Stomach (tissue), 19 donors: ENCODE measurements at places on chromosomes 7 and 10. TPM values are rescaled to one million over a fixed set of nuclear protein-coding genes. Genes with fewer than 3 reads are reported as not detected.

GRCh38 chr7:115249080-115249479 is 327.2 kb downstream of the MDFIC start:
- no peak overlapping the region for H3K27ac ChIP-seq
- H3K36me3 ChIP-seq: no peaks in the 10 kb centered on the region
- H3K4me3 ChIP-seq: no peak overlapping the region

GRCh38 chr10:6924166-6924565 is 344.1 kb upstream of the PRKCQ start:
- no peaks in the 10 kb centered on the region for H3K27me3 ChIP-seq
- no peak for DNase-seq
- H3K27ac ChIP-seq: no peak overlapping the region
- H3K4me3 ChIP-seq: no peak overlapping the region

DNA sequence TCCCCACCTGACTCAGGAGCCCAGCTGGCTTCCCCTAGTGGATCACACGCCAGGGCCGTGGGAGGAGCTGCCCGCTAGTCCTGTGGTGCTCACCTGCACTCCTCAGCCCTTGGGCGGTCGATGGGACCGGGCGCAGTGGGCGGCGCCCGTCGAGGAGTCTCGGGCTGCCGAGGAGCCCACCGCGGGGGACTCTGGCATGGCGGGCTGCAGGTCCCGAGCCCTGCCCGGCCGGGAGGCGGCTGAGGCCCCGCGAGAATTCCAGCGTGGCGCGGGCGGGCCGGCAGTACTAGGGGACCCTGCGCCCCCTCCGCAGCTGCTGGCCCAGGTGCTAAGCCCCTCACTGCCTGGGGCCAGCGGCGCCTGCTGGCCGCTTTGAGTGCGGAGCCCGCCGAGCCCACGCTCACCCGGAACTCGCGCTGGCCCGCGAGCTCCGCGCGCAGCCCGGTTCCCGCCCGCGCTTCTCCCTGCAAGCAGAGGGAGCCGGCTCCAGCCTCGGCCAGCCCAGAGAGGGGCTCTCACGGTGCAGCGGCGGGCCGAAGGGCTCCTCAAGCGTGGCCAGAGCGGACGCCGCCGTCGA is 367.9 kb downstream of the TYW1 start:
- H3K36me3 ChIP-seq: no peaks in the 10 kb centered on the region
- DNase-seq: no peak
- no peak overlapping the region for H3K4me3 ChIP-seq
- no peak overlapping the region for H3K27ac ChIP-seq

GRCh38 chr10:79202188-79203013 is 133.6 kb downstream of the ZMIZ1 start:
- H3K4me1 ChIP-seq: peaks cover 4% of the 10 kb centered on the region
- H3K36me3 ChIP-seq: peaks cover 45% of the 10 kb centered on the region
- DNase-seq: peak; percentile 73
- peak overlapping the region; percentile 7 for H3K27ac ChIP-seq
- H3K4me3 ChIP-seq: no peak overlapping the region
- H3K27me3 ChIP-seq: no peaks in the 10 kb centered on the region

DNA sequence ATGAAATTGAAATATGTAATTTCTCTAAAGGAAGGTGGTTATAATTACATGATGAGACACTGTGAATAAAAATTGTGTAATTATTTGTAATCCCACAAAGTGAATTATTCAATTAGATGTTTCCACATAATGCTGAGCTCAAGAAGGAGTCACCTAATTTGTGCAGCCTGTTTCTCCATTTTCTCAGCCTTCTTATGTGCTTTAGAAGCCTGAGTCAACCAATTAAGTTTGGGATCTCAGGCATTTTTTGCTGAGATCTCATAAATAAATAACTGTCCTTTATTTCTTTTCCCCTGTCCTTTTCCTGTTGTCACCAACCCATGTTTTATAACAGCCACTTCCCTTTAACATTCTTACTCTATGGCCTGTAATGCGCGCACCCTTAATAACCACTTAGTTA is 506.5 kb upstream of the SEMA3D start:
- no peak for DNase-seq
- H3K4me3 ChIP-seq: no peak overlapping the region
- no peaks in the 10 kb centered on the region for H3K27me3 ChIP-seq
- no peaks in the 10 kb centered on the region for H3K36me3 ChIP-seq
- H3K4me1 ChIP-seq: no peaks in the 10 kb centered on the region
- no peak overlapping the region for H3K27ac ChIP-seq

DNA sequence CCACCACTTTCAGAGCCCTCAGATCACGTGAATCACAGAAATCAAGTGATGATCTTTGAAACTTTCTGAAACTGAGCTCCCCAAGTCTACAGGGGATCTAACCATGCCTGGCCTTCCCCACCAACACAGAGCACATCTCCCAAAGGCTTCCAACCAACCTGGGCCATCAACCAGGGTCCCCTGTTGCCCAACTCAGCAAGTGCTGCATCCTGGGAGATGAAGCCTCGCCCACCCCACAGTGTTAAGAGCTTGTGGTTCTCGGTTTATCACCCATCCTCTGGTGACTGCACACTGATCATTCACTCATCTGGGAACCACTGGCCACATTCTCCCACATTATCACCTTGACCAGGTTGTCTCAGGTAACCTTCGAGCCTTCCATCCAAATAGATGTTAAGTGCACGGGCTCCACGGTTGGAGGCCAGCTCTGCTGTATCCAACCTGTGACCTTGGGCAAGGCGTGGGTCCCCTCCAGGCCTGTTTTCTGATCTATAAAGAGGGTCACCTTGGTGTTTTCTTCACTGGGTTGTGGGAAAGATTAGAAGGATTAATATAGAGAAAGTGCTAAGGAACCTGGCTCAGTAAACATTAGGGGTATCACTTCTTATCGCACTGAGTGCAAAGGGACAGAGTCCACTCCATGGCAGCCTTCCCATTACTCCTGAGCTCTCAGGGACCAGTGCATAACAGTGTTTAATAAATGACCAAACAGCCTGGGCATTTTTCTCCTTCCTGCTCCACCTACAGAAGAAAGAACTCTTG is 3.6 kb downstream of the ZNF488 start:
- no peak overlapping the region for H3K27ac ChIP-seq
- H3K4me3 ChIP-seq: no peak overlapping the region
- peaks cover 38% of the 10 kb centered on the region for H3K4me1 ChIP-seq

DNA sequence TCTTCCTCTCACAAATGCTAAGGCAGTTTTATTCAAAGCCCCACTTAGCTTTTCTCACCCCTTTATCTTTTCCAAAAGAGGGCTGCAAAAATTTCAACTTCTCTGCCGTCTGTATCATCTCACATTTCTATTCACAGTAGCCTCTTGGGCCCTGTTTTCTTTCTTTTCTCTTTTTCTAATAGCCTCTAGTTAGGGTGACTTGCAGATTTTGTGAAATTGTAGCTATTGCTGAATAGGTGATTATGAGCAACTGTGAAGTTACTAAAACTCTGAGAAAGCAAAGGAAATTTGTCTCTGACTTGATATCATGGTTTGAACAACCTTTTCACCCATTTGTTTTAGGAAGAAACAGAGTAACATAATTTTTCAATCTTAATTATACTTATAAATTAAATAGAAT is 29.2 kb downstream of the EXOC4 start:
- no peak overlapping the region for H3K4me3 ChIP-seq
- no peak overlapping the region for H3K27ac ChIP-seq
- no peak for DNase-seq
- peaks cover 4% of the 10 kb centered on the region for H3K36me3 ChIP-seq
- H3K4me1 ChIP-seq: no peaks in the 10 kb centered on the region
- no peaks in the 10 kb centered on the region for H3K27me3 ChIP-seq

- no peak overlapping the region for H3K4me3 ChIP-seq
- H3K4me1 ChIP-seq: no peaks in the 10 kb centered on the region
- H3K27me3 ChIP-seq: no peaks in the 10 kb centered on the region
- no peaks in the 10 kb centered on the region for H3K36me3 ChIP-seq
- H3K27ac ChIP-seq: no peak overlapping the region
Observed at GRCh38 chr7:52799817-52800216, 235.6 kb upstream of the POM121L12 start.

DNA sequence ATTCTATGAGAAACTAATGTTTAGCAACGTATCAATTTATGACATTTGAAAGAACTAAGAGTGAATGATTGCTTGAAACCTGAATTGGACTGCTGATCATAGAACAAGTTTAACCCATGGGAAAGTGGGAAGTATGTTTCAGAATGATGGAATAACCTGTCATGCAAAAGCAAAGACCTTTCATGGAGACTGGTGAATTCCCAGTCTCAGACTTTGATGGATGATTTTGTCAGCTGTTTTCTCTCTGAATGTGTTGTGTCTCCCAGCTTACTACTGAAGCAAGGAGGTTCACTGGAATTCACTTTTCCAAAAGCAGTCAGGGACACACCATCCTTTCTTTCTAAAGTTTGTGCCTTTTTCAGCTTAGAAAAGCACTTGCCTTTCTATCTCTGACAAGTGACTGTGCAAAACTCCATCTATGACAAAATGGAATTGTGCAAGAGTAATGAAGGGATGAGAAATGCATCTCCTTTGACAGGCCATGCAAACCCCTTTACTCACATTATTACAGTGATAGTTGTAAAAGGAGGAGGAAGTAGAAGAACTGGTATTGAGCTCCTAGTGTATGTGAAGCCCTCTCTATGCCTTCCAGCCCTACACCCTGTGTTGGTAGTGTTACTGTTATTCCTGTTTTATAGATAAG is 176.1 kb downstream of the PRKG1 start:
- no peak for DNase-seq
- H3K4me1 ChIP-seq: no peaks in the 10 kb centered on the region
- H3K36me3 ChIP-seq: no peaks in the 10 kb centered on the region
- no peak overlapping the region for H3K27ac ChIP-seq

- H3K36me3 ChIP-seq: peaks cover 34% of the 10 kb centered on the region
- DNase-seq: no peak
- peaks cover 52% of the 10 kb centered on the region for H3K4me1 ChIP-seq
- H3K27ac ChIP-seq: peak overlapping the region; percentile 45
Observed at GRCh38 chr7:44050121-44050914, 5.8 kb downstream of the DBNL start.

GRCh38 chr7:685540-685939 is 41.0 kb upstream of the DNAAF5 start:
- no peak overlapping the region for H3K27ac ChIP-seq
- no peak overlapping the region for H3K4me3 ChIP-seq
- no peaks in the 10 kb centered on the region for H3K36me3 ChIP-seq
- H3K4me1 ChIP-seq: no peaks in the 10 kb centered on the region

The PRXL2A gene
- total RNA-seq: 16.2 TPM

The FAM180A gene
- total RNA-seq: not detected

The PNLIP gene
- total RNA-seq: not detected

The TAS2R5 gene
- 45.5 TPM for total RNA-seq

The ITGB8 gene
- total RNA-seq: 24.6 TPM

The MYO1G gene
- total RNA-seq: 4.0 TPM

The PLA2G12B gene
- total RNA-seq: not detected

The MOGAT3 gene
- total RNA-seq: not detected

The ATAD1 gene
- 28.0 TPM for total RNA-seq
